NAMALWA (cell line): ENCODE measurements at places on chromosomes 6 and 20.

GRCh38 chr6:63452125-63452524, 120.2 kb upstream of the LOC128125822 start:
- DNase-seq = no peak

GRCh38 chr6:159931846-159932245, 37.0 kb upstream of the IGF2R start:
- DNase-seq = no peak

DNA sequence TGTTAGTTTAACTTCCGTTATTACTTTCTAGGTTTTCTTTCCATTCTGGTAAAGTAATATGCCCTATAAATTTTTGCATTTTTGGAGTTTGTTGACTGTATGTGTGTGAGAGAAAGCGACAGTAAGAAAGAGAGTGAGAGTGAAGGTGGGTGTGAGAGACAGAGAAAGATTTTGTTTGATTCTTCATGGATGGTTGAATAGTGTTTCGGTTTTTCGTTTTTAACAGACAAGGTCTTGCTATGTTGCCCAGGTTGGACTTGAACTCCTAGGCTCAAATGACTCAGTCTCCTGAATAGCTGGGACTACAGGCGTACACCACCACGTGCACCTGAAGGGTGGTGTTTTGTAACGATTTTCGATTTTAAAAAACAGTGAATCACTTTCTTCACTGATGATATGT, 329.1 kb upstream of the RUNX2 start:
- no peak for DNase-seq

DNA sequence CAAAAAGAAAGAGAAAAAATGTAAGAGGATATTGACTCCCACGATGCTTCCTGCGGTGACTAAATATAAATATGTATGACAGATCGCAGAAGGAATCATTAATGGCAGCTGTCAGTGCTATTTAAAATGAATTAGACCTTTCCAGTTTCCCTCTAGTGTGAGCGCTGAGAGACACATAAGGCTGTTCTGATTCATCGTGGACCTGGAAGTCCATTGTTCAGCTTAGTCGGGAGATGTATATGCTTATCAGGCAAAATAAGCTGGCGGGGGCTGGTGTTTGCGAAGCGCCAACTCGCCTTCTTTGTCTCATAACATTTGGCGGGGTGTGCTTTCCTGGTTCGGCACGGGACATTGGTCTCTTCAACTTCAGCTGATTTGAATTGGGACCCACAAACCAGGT, 95.4 kb downstream of the CDH4 start:
- DNase-seq = no peak

GRCh38 chr6:128284128-128284527, 236.3 kb downstream of the PTPRK start:
- no peak for DNase-seq

- no peak for DNase-seq
Measured at GRCh38 chr6:65938000-65938399, 231.0 kb upstream of the EYS start.

DNA sequence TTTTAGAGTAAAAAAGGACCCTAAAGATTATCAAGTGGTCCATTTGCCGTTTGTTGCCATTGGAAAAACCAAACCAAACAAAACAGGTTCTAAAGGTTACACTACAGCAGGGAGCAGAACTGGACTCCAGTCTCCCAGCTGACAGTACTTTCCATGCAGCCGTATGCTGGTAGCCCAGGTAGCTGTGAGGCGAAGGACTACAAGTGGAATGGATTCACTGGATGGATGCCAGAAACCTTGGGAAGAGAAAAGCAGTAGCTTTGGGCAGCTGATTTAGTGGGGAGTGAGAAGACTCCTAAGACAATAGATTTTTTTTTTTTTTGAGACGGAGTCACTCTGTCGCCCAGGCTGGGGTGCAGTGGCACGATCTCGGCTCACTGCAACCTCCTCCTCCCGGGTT, 88.3 kb downstream of the SASH1 start:
- DNase-seq = no peak

- no peak for DNase-seq
Measured at GRCh38 chr6:30572148-30572547, 906 bp downstream of the ABCF1 start.

- no peak for DNase-seq
Measured at GRCh38 chr20:9686455-9686854, 152.4 kb downstream of the PAK5 start.

- no peak for DNase-seq
Measured at GRCh38 chr6:133542056-133542821, 301.1 kb downstream of the EYA4 start.

GRCh38 chr6:83055366-83055964, 10.2 kb downstream of the UBE3D start:
- DNase-seq = peak; percentile 67

DNA sequence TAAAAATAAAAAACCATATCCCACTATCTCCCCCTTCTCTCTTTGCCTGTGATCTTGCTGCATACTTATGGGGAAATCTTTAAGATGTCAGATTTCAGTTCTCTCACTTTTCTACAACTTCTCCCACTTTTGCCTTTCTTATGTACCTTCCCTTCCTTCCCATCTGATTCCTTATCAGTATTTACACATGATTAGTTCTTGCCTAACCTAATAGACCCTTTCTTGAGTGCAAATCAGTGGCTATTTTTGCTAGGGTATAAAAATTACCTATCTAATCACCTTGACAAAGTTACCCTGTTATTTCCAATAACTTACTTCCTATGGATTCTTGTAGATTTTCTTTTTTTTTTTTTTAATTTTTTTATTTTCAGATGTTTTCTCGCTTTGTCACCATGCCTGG, 75.7 kb downstream of the PTPRA start:
- no peak for DNase-seq

- DNase-seq = peak; percentile 74
Measured at GRCh38 chr6:135145063-135145800, 35.9 kb upstream of the MYB start.

DNA sequence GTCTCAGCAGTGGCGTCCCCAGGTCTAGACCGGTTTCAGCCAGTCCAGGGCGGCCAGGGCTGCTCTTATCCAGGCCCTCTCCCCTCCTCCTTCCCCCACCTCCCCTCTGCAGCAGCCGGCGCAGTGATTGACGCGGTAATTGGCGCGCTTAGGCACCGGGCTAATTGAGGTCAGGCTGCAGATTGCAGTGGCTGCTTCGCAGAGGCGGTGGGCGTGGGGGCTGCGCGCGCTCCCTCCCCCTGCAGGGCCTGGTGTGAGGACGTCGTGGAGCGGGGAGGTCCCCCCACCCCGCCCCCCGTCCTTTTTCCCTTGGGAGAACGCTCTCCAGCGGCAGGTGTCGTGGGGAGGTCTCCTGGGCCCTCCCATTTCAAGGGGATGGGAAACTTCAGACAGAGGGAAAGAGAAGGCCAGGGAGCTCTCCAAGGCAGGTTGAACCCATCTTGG, 70.4 kb upstream of the BLCAP start:
- no peak for DNase-seq

DNA sequence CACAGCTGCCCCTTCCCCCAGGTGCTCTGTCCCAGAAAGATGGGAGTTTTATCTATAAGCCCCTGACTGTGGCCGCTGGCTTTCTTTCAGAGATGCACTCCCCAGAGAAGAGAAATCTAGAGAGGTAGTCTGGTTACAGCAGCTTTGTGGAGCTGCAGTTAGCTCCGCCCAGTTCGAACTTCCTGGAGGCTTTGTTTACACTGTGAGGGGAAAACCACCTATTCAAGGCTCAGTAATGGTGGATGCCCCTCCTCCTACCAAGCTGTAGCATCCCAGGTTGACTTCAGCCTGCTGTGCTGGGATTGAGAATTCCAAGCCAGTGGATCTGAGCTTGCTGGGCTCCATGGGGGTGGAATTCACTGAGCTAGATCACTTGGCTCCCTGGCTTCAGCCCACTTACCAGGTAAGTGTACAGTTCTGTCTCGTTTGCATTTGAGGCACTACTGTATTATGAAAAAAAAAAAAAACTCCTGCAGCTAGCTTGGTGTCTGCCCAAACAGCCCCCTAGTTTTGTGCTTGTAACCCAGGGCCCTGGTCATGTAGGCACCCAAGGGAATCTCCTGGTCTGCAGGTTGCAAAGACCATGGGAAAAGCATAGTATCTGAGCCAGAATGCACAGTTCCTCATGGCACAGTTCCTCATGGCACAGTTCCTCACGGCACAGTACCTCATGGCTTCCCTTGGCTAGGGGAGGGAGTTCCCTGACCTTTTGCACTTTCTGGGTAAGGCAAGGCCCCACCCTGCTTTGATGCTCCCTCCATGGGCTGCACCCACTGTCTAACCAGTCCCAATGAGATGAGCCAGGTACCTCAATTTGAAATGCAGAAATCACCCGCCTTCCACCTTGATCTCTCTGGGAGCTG, 275.0 kb downstream of the CENPW start:
- no peak for DNase-seq

GRCh38 chr6:16486661-16487060, 248.3 kb downstream of the GMPR start:
- no peak for DNase-seq

DNA sequence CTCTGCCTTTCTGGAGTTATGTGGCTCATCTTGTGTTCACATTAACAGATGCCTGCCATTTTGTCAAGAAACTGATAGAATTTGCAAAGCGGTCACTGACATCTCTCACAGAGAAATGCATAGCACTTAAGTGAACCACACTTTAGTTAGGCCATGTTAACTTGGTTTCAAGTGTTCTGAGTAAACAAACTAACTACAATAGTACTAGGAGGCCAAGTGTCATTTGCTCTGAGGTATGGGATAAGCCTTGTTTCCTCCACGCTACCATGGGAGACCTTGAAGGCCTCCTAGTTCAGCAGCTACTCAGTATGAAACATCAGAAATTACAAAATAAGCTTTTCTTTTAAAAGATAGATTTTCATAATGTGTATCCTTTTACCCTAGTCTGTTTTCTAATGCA, 143.5 kb upstream of the MARCKS start:
- DNase-seq = no peak

- no peak for DNase-seq
Measured at GRCh38 chr6:157741948-157742556, 81.0 kb upstream of the SNX9 start.

GRCh38 chr6:65110031-65110430, 597.0 kb downstream of the EYS start:
- DNase-seq = no peak

DNA sequence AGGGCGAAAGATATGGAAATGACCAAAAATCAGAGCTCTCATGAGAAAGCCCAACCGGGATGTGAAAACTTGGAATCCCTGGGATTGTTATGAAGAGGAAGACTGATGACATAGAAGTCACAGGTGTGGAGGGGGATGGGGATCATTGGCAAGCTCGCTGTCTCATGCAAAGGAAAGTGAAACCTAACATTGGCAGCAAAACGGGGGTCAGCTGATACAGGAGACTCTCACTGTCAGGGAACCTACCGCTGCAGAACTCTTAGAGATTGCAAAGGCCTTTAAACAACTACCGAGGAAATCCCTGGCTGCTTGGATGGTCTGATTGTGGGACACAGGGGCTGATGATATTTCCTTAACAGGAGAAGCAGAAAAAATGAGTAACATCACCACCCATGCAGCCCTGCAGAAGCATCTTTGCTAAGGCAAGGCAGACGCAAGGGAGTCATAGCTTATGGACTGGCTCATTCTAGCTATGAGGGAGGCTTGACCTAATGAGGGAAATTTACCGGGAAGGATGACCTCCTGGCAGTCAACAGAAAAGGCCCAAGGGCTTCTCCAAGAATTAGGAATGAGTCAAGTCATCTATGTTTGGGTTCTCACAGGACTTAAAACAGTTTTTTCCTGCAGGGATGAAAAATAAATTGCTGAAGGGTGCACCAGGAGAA, 7.0 kb downstream of the MUC21 start:
- DNase-seq = peak; percentile 16

DNA sequence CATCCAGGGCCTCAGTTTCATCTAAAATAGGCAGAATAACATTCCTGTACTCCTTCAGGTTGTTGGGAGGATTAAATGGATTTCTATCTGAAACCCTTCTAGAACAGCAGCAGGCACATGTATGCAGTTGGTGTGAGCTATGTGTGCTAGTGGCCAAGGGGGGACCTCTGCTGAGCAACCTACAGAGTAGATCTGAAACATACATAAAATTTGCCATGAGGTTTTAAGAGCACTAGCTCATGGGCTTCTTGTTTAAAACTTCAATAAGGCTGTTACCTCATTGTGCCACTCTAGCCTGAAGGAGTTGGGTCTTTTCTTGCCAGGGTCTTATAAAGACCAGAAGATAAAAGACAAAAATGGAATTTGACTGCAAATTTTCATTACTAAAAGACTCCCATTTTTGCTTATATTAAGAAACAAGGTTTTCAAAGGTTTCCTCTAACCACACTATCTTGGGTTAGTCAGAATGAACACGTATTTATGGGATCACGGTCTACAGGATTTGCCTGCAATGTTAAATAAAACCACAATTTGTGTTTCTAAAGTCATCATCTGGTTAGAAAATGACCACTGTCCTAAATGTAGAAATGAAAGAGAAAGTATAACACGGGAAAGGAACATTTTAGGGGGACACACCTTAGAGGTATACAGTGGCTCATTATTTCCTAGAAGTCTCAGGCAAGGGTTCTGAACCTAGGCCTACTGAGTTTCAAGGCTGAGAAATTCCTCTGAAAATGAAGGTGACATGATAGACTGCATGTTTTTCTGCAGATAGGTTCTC, 144.9 kb upstream of the OLIG3 start:
- no peak for DNase-seq

- peak; percentile 84 for DNase-seq
Measured at GRCh38 chr20:58651946-58652605, 993 bp downstream of the STX16 start.

DNA sequence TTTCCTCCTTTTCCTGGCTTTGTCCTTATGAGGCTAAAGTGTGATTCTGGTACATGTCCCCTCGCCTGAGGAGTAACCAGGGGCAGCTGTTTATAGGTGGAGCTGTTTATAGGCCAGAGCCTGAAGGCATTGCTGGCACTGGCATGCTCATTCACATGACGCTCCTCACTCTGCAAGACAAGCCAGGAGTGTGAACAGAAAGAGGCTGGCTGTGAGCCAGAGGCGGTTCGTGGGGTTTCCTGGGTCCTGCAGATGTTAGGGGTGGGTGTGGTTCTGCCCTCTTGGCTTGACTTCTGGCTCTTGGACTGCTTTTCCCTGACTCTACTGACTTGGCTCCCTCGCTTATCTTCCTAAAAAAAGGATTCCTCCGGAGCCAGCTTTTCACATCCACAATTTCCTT, 12.8 kb upstream of the MDFI start:
- DNase-seq = peak; percentile 84

DNA sequence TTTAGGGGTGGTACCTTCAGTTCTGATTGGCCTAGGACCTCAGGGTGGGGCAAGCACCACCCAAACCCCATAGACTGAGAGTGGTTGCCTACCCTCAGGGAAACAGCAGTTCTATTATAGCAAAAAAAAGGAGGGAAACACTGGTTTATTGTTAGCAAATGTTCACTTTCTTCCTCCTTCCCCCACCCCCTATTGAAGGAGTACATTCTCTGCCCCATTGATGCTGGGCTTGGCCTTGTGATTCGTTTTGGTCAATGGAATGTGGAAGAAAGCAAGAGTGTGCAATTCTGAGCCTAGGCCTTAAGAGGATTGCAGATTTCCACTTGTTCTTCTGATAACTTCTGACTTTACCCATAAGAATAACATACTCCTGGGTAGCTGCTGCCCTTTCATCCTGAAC, 255.8 kb downstream of the NFATC2 start:
- no peak for DNase-seq

GRCh38 chr6:10141746-10142443, 273.0 kb downstream of the TFAP2A start:
- no peak for DNase-seq
